ENCODE measurements at places on chromosomes 5 and 9. TPM values are rescaled to one million over a fixed set of nuclear protein-coding genes. Genes with fewer than 3 reads are reported as not detected.

The OCLN gene
- total RNA-seq = 0.43 TPM

The ZNF618 gene
- total RNA-seq = 6.7 TPM

The PCA3 gene
- total RNA-seq = 0.11 TPM

The C5orf63 gene
- 1.8 TPM for total RNA-seq

The TMEFF1 gene
- 12.0 TPM for total RNA-seq

The RPL7A gene
- 2,195 TPM for total RNA-seq

The RNF183 gene
- total RNA-seq = not detected

The CCDC192 gene
- not detected for total RNA-seq

The ELOVL7 gene
- total RNA-seq = 0.09 TPM

The LAMC3 gene
- 1.5 TPM for total RNA-seq

The PCDHB16 gene
- total RNA-seq = 0.69 TPM

All from dermis lymphatic vessel endothelial cell (primary cell).